ENCODE measurements at places on chromosomes 2 and 18.
A peak's percentile ranks its signal among the peaks of the same experiment; 100 is the strongest.

DNA sequence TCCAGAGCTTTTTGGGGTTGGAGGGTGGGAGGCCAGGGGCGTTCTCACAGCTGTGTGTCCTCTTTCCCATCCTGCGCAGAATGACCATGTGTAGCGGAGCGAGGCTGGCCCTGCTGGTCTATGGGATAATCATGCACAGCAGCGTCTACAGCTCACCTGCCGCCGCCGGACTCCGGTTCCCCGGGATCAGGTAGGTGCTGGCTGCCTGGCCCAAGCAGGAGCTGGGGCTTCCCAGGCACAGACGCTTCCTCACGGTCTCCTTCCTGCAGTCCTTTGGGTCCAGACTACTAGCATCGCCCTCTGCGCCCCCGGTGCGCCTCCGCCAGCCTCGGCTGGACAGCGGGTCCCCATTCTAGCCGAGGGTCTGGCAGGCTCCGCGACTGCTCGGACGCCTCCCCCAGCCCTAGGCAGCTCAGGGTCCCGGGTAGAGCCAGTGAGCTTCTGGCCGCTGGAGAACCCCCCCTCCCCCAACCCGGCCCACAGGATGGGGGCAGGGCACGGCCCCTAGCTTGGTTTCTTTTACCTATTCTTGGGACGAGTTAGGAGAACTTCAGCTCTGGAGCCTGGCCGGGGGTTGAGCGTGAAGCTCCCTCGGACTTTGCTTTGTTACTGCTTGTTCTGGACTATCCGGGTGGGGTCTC, 756 bp downstream of the ADCYAP1 start:
- no peak for ATAC-seq

DNA sequence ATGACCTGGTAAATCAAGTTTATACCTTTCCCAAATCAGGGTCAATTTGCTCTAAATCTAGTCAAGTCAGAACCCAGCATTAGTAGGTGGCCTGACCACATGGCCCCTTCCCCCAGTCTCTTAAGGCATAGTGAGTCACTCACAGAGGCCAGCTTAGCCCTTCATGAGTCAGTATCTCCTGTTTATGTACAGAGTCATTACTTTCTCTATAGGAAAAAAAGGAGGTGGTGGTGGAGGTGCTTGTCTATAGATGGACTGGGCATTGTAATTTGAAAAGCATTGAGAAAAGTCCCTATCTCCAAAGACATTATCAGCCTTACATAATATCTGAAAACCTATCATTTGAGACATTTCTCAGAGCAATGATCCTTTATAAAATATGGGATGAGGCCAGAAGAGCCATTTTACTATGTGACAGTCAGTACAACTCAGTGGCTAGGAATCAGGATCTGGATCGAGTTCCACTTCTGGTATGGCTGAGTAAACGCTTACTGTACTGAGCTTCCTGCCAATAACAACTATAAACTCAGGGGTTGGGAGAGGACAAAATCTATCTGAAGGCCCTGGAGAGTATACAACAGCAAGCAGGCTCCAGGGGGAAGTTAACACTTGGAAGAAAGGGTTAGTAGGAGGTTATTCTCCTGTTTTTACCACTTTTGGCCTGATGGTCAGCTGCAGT, 22.5 kb upstream of the SIGLEC15 start:
- peak; percentile 92 for ATAC-seq

GRCh38 chr2:120269076-120269744, 16.6 kb downstream of the RALB start:
- ATAC-seq = no peak

DNA sequence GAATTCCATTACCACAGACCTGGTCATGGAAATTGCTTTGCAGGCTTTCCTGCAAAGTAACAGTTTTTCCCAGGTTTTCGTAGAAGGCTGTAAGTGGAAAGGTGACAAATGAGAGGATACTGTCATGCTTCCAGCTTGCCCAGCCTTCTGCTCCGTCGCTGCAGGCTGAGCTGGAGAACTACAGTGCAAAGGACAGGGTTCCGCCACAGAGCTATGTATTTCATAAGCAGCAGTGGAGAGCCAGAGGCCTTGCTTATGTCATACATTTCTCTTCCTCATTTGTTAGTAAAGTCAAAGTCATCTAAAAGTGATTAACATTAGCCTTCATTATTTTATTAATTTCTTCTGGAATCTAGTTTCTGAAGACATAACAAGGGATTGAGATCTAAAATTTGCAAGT, 72.9 kb upstream of the RBM44 start:
- ATAC-seq = peak; percentile 37
